ENCODE measurements at places on chromosomes 16 and 17.

GRCh38 chr17:41813152-41813680 is 412 bp downstream of the FKBP10 start:
- DNase-seq = no peak

GRCh38 chr17:35315283-35315682 is 58.1 kb downstream of the SLFN11 start:
- no peak for DNase-seq

GRCh38 chr16:15897834-15898254 is 9.4 kb upstream of the CEP20 start:
- peak; percentile 54 for DNase-seq

DNA sequence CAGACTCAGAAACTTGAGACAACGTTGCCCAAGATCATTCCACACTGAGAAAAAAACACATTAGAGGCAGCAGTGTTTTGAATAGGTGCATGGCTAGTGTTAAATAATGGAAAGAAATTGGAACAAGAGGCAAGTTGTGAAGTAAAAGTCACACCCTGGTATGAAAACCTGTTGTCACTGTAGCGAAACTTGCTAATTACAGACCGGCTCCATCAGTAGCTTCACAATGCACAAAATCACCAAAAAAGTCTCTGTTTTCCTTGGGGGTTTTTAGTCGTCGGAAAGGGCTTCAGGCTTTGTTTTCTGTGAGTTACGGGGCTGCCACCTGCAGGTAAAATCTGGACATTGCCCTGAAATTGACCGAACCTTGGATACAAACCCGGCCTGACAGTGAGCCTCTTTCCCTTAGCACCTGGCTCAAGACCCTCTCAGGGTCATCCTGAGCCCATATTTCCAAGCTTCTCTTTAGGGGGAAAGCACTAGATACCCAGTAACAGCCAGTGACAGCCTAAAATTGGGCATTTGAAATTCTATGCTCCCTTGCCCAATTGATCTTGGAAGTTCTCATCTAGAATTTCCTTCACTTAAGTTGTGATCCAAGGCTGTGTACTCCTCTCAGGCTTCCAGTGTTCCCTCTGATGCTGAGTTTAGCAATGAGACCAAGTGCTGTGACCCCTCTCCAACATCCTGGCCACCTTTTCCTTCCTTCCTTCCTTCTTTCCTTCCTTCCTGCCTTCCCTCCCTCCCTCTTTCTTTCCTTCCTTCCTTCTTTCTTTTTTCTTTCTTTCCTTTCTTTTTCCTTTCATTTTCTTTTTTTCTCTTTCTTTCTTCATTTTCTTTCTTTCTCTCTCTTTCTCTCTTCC is 7.2 kb upstream of the GRB2 start:
- peak; percentile 83 for DNase-seq

- no peak for DNase-seq
Observed at GRCh38 chr17:2701996-2702741, 9.4 kb downstream of the CLUH start.

- no peak for DNase-seq
Observed at GRCh38 chr17:55730808-55731207, 8.1 kb upstream of the TMEM100 start.

DNA sequence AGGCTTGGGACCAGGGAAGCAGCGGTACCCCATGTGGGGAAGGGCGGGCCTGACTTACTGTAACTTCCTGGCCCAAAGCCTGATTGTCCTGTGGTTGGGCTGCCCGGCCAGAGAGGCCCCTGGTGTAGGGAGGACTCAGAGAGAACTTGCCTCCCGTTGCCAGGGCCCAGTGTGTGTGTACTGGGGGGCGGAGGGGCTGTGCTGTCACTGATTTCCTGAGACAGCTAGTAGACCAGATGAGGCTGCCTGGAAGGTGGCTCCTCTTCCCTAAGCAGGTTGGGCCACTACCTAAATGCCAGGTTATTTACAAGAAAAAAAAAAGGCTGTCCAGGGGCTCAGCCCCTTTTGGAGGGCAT is 16.7 kb downstream of the SOCS3 start:
- peak; percentile 89 for DNase-seq

GRCh38 chr17:66135896-66136295 is 56.0 kb downstream of the CEP112 start:
- no peak for DNase-seq

- peak; percentile 87 for DNase-seq
Observed at GRCh38 chr16:81778861-81779535, at the start of gene PLCG2. TSS of gene PLCG2 (plus strand) at chr16:81779291. CDS start at chr16:81785990, 6,699 bp downstream.

- DNase-seq = peak; percentile 39
Observed at GRCh38 chr16:11198828-11199227, 57.2 kb downstream of the SOCS1 start.

DNA sequence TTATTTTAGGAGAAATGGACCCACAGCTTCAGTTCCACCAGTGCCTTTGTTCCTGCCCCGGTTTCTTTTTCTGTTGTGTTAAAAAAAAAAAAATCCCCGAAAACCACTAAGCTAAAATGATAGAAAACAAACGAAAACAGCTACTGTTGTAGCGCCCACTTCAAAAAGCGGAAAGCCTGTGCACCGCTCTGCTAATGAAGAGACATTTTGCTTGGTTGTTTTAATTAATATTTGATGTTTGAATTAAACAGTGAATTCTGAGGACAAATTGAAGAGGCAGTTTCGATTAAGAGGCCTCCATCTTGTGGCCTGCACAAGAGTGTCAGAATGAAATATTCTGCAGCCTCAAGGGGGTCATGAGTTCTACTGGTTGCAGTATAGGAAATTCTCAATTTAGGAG is 186.7 kb downstream of the RPTOR start:
- DNase-seq = no peak

DNA sequence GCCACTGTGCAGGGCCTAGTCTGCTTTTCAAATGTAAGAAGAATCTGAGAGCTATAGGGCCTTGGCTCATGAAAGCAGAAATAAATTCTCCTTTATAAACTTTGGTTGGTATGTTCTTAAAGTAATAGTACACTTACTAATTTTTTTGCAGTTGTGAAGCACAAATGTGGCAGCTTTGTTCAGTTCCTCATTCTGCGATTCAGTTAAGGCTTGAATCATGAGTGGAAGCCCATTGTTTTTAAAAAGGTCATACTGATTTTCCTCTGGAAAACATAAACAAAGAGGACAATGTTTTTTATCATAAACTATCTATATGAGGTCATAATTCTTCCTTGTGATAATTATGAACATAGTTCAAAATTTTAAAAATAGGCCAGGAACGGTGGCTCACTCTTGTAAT is 23.6 kb upstream of the DYNC1LI2 start:
- DNase-seq = peak; percentile 20

DNA sequence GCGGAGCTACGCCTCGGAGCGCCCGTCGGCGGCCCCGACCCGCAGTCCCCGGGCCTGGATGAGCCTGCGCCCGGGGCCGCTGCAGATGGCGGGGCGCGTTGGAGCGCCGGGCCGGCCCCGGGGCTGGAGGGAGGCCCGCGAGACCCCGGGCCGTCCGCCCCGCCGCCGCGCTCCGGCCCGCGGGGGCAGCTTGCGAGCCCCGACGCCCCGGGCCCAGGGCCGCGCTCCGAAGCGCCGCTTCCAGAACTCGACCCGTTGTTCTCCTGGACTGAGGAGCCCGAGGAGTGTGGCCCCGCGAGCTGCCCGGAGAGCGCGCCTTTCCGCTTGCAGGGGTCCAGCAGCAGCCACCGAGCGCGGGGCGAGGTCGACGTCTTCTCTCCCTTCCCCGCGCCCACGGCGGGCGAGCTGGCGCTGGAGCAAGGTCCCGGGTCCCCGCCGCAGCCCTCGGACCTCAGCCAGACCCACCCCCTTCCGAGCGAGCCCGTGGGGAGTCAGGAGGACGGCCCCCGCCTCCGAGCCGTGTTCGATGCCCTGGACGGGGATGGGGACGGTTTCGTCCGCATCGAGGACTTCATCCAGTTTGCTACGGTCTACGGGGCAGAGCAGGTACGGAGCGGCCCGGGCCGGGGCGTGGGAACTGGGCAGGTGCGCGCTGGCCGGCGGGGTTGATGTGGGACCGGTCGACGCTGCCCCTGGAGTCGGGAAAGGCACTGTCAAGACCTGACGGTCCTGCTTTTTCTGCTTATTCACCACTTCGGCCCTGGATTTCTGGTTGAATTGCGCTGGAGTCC is 861 bp downstream of the RAB11FIP3 start:
- peak; percentile 12 for DNase-seq

DNA sequence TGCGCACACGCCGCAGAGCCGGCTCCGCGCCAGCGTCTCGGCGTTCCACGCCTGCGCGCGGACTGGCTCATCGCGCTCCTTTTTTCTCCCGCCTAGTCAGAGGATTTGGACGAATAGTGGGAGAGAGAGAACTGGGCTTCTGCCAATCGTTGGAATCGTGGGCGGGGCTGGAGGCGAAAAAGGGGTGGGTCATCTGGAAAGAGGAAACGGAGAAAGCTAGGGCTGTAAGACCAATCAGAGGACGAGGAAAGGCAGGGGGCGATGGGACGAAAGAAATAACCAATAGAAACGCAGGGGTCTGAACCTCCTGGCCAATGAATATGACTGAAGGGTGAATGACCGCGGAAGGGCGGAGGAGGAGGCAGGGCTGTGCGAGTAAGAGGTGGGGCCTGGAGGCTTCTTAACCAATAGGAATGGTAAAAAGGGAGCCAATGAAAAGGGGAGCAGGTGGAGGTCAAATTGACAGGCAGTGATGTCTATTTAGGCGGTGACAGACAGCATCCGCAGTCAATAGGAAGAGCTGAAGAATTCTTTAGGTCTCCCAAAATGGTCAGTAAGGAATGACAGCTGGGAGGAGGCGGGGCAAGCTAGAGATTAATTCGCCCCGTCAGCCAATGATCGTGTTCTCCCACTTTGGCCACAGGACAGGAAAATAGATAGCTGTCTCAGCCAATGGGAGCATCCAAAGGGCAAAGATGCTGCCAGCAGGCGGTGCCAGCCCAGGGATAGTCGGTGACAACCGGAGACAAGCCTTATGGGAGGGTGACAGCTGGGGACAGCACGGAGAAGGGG is at the start of gene TBC1D10B:
Gene TBC1D10B (minus strand): TSS at position 39 of the 792 bp plus-strand sequence. CDS start 311 bp downstream, outside the sequence.
- peak; percentile 100 for DNase-seq

GRCh38 chr16:7597677-7598076 is 265.0 kb downstream of the RBFOX1 start:
- DNase-seq = no peak

GRCh38 chr16:1678500-1679098 is 520 bp downstream of the JPT2 start:
- DNase-seq = peak; percentile 36

DNA sequence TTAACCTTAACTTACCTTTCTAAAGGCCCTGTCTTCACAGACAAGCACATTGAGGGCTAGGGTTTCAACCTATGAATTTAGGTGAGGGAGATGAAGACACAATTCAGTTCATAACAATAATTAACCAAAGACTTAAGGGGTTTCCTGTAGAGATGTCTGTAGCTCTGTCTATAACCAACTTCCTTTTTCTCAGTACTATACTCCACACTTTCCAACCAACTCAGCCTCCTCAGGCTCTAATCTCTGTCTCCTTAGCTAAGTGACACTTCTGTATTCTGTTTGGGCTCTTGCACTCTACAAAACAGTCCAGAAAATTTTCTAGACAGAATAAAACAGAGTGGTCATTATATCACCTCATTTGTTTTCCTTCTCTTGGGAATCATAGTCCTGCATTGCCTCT is 25.8 kb downstream of the CAPNS2 start:
- DNase-seq = peak; percentile 23

DNA sequence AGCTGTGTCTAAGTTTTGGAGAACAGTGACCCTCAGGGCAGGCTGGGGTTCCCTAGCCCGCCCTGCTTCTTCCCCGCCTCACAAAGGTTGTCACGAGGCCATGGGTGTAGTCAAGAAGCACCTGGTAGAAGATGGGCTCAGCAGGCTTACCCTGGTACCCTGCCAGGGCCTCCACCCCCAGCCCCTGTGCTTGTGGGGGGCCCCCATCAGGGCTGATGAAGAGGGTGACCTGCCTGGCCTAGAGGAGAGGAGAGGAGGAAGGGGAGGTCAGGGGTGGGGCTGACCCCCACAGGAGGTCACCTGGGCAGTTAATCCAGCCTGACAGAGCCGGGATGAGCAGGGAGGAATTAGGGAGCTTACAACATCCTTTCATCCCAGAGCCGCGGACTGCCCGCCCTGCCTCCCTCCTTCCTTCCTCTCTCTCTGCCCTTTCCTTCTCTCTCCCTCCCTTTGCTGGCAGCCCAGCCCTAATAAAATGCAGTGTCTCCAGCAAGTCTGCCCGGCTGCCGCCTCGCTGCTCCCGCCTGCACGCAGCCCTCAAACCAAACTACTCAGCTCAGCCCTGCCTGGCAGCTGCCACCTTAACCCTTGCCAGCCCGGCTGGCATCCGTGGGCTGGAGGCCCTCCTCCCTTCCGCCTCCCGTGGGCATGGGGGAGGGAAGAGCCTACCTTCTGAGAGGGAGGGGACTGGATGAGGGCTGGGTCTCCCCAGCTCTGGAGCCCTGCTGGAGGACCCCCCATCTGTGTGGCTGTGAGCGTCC is 7.2 kb downstream of the DLX3 start:
- DNase-seq = peak; percentile 53

DNA sequence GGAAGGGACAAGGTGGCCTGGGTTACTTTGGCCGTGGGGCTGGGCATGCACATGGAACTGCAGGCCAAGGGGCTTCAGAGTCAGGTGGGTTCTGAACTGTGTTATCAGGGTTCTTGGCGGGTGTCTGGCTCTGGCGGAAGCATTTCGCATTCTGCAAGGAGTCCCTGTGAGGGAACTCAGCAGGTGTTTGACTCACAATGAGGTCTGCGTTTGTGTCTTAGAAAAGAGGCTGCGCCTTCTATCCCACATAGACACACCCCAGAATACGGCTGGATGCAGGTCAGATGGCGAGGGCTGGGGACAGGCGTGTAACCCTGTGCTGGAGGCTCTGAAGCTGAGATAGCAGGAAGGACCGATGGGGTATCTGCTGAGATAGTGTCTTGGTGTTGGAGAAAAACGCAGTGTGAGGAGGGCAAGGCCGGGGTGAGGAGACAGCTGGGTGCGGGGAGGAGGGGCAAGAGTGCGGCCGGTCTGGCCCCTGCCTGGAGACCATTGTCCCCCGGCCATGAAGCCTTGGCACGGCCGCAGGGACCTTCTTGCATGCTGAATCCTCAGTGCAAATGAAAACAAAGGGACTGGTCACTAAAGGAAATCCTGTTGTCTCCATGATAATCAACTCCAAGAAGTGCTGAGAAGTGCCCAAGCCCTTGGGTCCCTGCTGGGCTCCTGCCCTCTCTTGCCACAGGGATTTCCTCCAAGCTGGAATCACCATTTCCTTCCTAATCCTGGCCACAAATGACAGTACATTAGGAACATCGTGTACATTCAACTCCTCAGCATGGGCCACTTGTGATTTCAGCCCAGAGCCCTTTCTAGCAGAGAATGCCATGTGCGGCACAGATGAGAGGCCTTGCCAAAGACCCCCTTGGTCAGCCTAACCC is 22.8 kb upstream of the MTSS2 start:
- no peak for DNase-seq

DNA sequence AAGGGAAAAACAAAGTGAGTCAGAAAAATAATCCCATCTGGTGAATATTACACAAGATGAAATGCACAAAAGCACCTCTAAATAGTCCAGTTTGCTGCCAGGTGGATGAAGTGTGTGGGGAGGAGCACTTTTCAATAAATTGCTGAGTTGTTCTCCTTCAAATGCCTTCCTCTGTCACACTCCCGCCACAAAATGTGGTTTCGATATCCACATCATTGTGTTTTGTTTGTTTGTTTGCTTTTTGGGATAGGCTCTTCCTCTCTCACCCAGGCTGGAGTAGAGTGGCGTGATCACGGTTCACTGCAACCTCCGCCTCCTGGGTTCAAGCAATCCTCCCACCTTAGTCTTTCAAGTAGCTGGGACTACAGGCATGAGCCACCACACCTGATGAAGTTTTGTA is 24.6 kb upstream of the SHISA9 start:
- no peak for DNase-seq
